ENCODE measurements at places on chromosomes 6 and 20.

DNA sequence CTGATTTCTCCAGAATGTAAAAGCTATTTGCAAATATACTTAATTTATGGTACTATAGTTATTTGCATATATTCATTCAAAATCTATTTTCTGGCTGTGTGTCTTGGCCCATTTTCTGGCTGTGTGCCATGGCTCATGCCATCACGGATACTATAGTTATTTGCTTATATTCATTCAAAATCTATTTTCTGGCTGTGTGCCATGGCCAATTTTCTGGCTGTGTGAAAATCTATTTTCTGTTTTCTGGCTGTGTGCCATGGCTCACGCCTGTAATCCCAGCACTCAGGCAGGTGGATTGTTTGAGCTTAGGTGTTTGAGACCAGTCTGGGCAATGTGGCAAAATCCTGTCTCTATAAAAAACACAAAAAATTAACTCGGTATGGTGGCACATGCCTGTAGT, 28.9 kb upstream of the RIPK1 start:
- DNase-seq = no peak

- no peak for DNase-seq
Measured at GRCh38 chr6:82397962-82398692, 34.5 kb downstream of the TPBG start.

DNA sequence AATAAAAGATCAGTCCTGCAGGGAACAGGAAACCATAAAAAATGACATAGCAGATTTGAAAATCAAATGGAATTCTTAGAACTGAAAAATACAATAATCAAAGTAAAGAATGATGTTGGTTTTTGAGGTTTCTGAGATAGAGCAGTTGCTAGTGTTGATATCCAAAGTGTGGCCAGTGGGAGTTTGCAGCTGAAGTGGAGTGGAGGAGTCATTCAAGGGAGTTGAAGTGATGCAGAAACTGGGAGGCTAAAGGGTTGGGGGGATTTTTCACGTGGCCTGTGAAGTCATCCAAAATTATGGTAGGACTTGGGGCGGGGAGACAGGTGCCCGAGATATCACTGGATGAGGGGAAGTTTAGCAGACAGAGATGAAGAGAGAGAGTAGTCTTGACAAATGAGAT, 123.6 kb downstream of the CDC5L start:
- no peak for DNase-seq

DNA sequence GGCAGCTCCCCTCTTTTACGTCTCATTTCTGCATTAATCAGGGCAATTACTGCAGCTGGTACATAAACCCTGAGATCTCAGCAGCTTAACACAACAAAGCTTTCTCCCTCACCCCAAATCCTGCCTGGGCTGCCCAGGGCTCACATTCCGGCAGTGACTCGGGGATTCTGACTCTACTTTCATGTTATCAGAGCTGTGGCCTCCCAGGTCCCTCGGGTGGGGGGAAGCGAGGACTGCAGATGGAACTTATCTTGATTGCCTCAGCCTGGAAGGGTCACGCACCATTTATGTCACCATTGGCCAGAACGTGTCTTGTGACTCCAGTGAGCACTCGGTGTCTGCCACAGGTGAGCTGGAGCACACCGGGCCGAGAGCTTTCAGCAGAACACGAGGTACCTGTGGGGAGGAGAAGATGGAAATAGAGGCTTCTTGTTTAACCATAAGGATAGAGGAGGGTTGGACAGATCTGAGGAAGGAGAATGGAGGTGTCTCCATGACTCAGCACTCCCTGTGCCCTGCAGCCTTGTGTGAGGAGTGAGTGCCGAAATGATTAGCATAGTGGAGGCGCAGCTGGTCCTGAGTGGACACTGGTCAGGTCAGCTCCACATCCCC, 88.5 kb upstream of the EXOC2 start:
- no peak for DNase-seq

- DNase-seq = peak; percentile 58
Measured at GRCh38 chr6:32415521-32416019, 8.6 kb upstream of the BTNL2 start.

All from stimulated activated CD8-positive, alpha-beta memory T cell treated with anti-CD3 and anti-CD28 coated beads, Interleukin-2, amount 100 ng/mL, for 1 hour (primary cell).